ENCODE measurements at places on chromosomes 16 and 17.

- DNase-seq, result peak; percentile 94
Measured at GRCh38 chr17:56142325-56142724, 10.9 kb upstream of the ANKFN1 start.

GRCh38 chr16:49649013-49649765 is 206.7 kb downstream of the ZNF423 start:
- peak; percentile 73 for DNase-seq

DNA sequence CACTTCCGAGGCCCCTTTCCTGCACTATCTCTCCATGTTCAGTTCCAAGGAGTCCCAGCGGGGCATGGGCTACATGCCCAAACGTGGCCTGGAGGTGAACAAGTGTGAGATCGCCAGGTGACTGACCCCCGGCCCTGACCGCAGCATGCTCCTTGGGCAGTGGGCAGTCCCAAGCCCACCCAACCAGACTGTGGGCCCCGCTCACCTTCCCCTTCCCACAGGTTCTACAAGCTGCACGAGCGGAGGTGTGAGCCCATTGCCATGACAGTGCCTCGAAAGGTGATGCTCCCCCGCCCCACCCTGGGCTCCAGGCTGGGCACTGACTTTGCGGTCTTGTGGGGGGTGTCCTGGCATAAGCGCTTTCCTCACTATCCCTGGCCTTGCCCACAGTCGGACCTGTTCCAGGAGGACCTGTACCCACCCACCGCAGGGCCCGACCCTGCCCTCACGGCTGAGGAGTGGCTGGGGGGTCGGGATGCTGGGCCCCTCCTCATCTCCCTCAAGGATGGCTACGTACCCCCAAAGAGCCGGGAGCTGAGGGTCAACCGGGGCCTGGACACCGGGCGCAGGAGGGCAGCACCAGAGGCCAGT is 4.7 kb downstream of the CORO1A start:
- no peak for DNase-seq

DNA sequence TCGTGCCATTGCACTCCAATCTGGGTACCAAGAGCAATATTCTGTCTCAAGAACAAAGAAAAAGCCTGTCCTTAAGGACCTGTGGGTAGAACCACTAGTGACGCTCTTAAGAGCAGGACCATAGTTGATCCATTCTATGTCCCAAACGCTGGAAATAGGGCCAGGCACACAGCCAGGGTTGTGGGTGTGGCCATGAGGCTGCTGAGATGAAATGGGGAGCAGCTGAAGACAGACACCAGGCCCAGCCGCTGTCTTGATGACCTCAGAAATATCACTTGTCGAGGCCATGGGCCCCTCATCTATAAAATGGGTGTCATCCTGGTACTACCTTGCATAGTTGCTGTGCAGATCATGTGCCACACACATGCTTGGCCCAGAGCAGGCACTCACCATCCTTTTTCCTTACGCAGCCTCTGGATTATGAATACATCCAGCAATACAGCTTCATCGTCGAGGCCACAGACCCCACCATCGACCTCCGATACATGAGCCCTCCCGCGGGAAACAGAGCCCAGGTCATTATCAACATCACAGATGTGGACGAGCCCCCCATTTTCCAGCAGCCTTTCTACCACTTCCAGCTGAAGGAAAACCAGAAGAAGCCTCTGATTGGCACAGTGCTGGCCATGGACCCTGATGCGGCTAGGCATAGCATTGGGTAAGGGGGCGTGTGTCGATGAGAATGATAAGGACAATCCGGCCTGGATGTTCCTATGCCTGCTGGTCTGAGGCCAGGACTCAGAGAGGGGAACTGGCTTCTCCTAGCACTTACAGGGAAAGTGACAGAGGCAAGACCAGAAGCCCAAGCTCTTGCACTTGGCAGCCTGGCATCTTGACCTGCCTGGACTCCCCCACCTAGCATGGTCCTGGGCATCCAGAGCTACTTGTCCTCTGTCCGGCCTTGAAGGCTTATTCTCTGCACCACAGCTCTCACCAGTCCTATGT is 25.5 kb downstream of the CDH5 start:
- no peak for DNase-seq

DNA sequence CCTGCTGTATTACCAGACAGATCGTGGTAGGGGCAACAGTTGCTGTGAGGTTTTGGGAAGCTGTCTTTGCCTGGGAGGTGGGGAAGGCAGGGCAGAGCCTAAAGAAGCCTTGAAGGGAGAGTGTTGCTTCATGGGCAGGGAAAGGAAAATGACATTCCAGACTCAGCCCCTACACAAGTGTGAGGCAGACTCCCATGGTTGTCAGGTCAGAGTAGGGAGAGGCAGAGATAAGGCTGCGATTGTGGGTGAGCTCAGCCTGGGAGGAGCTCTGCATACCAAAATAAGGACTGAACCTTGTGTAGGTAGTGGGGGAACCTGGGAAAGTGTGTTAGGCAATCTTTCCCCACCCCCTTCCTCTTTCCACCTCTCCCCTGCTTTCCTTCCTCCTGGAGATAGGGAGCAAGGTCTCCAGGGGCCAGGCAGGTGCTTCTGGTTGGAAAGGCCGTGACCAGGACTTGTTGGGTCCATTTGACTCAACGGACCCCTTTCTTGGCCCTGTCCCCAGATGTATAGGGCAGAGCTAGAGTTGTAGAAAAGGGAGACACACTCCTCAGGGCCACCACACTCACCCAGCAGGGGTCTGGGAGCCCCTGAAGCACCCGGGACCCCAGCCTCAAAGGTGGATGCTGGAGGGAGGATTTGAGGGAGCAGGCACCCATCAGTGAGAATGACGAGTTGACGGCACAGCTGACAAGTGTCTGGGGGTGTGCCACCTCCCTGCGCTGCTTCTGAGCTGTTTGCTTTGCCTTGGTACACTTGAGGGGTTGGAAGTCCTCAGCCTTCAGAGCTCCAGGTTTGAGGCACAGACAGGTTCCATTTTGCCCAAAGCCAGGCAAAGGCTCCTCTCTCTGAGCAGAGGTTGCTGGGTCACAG is 18.5 kb upstream of the TOB1 start:
- no peak for DNase-seq

GRCh38 chr16:27642756-27643155 is 92.8 kb downstream of the KATNIP start:
- peak; percentile 42 for DNase-seq

- no peak for DNase-seq
Measured at GRCh38 chr17:20565711-20566110, 13.8 kb upstream of the CDRT15L2 start.

DNA sequence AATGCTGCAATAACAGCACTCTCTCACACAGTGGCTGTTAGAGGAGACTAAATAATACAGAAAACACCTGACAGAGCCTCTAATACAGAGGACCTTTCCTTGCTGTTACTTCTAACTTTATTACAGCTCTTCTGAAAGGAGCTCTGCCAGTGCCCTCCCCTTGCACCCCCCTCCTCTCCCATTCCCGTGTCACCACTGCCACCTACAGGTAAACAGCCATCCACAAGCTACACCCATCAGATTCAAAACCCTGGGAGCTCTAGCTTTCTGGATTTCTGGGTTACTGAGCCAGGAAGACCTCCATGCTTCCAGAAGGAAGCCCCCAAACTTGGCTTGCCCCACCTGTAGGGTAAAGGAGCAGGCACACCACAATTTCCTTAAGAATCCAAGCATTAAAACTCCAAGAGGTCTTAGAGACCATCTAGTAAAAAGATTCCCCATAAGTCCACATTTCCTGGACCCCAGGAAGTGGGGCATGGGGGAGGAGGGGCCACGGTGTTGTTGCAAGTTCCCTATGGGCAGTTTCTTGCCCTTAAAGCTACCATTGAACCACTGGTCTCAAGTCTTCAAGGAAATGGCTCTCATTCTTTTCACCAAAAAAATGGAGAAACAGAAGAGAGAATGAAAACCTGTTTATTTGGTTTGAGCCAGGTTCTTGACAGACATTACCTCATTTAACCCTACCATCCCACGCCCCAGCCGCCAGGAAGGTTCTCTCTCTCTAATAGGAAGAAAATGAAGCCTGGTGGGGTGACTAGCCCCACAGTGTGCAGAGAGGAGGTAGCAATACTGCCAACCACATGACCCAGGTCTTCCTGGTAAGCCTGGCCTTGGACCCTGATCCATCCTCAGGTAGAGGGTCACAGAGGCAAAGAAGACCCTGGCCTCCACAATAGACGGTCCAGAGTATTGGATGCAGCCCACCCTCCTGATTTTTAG is 52.8 kb downstream of the TOM1L2 start:
- DNase-seq, result peak; percentile 80

DNA sequence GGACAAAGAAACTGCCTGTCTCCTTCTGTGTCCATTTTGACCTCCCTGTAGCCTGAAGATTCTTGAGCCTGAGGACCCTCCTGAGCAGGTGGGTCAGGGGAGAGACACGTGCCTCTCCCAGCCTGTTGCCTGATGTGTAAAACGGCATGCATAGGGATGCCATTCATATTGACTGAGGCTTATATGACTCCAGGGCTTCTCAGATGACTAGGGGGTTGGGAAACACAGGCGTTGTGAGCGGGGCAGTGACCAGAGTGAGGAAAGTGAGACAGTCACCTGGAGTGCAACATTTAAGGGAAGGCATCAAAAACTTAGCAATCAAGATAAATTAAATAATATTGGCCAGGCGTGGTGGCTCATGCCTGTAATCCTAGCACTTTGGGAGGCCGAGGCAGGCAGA is 5.1 kb upstream of the SLC16A5 start:
- no peak for DNase-seq

DNA sequence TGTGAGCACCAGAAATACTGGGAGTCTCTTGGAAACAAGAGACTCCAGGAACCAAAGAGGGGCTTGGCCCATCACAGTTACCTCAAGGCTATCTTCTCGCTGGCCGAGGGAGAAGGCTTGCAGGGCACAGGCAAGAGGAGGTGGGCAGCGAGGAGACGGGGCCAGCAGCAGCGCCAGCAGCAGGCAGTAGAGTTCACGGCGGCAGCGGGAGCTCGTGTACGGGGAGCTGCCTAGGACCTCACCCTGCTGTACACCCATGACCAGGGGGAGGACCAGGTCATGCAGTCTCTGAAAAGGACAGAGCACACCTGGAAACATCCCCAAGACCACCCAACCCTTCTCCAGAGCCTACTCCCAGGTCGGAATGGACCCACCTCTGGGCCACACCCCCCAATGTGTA is 30.8 kb downstream of the PELP1 start:
- DNase-seq, result no peak

DNA sequence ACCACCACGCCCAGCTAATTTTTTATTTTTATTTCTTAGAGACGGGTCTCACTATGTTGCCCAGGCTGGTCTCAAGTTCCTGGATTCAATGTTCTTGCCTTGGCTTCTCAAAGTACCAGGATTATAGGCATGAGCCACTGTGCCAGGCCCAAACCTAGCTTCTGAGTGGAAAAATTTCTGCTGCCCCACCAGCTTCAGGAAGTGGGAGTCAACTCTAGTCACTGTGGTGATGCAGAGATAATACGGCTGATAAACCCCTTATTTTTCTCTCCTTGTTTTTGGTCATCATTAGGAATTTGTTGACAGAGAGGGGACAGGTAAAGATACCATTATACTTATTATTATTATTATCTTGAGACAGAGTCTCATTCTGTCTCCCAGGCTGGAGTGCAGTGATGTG is 27.8 kb upstream of the PHOSPHO1 start:
- no peak for DNase-seq

GRCh38 chr16:57536306-57537193 is at the start of gene CCDC102A:
Gene CCDC102A (minus strand): TSS chr16:57536571. CDS start chr16:57529177, 7,394 bp downstream.
- DNase-seq, result peak; percentile 60

DNA sequence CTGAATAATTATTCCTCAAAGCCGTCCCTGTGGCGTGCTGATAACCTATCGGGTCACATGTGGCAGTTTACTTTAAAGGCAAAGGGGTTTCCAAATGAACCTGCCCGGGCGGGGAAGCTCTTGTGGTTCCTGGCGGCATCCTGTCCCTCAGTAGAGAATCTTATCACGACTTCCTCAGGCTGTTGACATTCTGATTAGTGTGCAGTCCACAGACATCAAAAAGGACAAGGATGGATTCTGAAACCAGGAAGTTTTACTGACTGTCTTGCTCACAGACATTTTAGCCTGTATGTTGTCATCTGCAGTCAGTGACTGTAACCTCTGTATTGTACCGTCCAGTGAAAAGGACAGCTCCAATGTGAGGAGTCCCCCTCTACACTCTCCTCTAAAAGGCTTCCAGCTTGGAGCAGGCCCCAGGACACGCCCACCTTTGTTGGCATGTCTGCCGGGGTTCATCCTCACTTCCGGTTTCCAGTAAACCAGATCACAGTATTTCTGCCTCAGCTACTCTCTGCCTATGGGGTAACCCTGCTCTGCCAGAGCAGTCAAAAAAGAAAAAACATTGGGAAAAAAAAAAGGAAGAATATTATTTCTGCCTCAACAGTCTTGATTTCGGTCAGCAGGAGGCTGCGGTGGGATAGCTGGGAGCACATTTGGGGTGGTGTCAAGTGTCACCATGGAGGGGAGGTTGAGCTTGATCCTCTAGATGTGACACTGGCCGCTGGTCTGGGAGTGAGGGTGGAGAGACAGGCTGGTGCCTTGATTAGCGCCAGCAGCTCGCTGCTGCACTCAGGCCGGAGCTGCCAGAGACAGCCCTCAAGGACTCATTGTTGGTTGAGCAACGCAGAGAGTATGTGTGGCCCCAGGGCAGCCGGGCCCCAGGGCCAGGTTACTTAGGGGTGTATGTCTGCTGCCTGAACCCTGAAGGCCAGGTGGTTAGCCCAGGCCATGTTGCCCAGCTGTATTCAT is 89.0 kb upstream of the DNAH17 start:
- peak; percentile 67 for DNase-seq

DNA sequence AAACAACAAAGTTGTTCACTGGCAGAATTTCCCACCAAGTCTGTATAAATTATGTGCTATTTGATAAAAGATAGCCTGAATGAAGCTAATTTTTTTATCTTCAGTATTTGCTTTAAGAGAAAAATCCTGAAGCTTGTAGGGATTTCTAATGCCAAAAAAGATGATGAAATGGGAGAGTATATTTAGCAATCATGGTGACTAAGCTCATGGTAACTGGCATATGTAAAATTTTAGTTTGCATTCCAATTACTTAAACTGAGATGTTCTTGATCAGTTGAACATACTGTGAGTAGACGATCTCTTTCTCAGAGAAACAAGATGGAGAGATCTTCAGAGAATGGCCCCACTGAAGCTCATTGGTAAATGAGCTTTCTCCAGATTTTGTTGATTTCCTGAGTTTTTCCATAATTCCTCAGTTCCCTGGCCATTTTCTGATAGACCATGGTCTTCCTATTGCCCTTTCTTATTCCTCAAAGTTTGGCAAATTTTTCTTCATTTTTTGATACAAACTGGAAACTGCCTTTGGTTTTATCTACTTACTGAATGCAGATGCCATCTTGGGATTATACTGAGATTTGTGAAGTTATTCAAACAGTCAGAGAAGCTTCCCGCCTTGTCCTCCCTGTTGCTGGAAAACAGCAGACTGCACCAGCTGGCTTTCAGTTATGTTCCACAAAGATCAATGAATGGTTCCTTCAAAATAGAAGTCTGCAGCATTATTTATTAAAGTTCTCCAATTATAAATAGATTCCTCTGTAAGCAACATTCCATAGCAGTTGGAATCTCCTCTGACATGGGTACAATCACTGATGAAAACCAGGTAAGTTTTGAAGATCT is 68.3 kb upstream of the ALOX12 start:
- DNase-seq, result peak; percentile 77

DNA sequence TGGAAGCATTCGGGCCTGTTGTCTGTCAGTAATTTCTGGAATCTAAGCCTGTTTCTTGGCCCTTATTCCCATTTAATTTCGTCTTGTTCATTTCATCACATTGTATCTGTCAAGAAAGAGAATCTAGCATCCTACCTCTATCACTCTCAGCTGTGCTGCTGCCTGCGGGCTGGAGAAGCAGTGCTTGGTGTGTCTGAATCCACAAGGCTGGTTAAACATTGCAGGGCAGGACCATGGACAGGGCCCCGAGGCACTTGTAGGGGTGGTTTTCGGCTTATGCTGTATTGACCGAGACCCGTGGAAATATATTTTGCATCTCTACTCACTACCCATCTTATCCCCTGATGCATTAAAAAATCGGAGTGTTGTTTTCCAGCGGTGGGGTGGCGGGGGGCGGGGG is 3.1 kb downstream of the RAB11FIP4 start:
- DNase-seq, result peak; percentile 77

Measured in GM23248 (cell line).